Liver (tissue), 10 donors: ENCODE measurements at places on chromosomes 11 and 22.

GRCh38 chr22:17348464-17349103, 20.7 kb upstream of the CECR2 start:
- DNase-seq: no peak

GRCh38 chr11:120013325-120014250, 124.3 kb downstream of the TRIM29 start:
- peak; percentile 48 for DNase-seq

- peak; percentile 78 for DNase-seq
Measured at GRCh38 chr22:39514373-39514973, 5.9 kb upstream of the ATF4 start.

- no peak for DNase-seq
Measured at GRCh38 chr11:88231894-88232482, 56.7 kb upstream of the RAB38 start.

- DNase-seq: peak; percentile 45
Measured at GRCh38 chr11:3021125-3021524, 29.0 kb upstream of the NAP1L4 start.

- no peak for DNase-seq
Measured at GRCh38 chr11:62575156-62575555, 1.5 kb upstream of the EEF1G start.

GRCh38 chr11:76096552-76096951, 109.8 kb downstream of the WNT11 start:
- DNase-seq: no peak

DNA sequence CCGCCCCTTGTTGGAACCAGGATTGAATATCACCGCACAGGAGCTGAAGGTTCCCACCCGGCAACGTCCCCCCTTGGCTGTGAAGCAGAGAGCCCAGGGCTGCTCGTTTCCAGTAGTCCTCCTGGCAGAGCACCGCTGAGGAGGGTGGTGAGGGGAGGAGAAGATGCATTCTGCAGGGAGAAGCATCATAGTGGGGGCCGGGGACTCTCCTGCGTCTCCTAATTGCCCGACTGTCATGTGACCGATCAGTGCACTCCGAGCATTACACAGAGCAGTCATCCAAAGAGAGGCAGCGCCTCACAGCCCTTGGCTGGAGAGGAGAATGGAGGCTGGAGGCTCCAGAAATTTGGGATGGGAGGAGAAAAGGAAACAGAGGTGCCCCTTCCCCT, 85.0 kb upstream of the SEPTIN5 start:
- no peak for DNase-seq

DNA sequence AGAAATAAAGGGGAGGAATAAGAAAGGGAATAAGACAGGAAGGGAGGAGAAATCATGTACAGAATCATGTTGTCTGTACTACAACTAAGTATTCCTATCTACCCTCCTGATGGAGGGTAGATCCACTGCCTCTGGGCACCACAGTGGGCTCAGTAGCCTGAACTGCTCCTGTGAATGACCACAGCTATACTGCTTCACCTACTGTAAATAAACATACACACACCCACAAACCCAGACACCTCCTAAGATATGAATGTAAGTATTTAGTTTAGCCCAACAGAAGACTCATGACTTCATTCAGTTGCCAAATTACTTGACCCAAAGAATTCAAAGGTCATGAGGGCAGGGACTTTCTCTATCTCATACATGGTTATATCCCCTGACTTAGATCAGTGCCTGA, 177.3 kb upstream of the C11orf58 start:
- DNase-seq: no peak

DNA sequence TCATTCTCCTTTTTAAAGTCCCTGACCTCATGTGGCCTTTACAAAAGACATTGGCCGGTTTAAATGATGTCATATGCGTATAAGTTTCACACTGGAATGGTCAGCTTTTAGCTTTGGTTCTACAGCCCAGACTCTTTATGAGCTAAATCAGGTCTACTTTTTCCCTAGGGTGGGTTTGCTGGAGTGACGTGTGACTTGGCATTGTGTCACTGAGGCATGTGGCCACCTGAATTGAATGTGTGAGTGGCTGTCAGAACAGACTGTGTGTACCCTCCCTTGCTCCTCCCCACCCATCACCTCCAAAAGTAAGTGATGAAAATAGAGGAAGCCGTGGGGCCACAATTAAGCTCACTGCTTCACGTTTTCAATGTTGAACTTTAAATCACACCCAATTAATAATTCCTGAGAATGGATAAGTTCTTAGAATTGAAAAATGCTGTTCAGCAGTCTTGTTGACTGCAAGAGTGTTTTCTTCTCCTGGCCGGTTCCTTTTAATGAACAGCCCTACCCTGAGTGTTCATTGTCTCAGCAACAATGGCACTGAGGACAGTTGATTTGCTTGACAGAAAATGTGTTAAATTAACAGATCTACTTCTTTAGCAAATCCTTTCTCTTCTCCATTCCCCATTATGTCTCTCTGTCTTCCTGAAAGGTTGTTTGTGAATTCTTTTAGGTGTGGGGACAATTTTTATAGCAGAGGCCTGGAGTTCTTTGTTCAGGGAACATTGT, 11.3 kb downstream of the CECR2 start:
- DNase-seq: no peak

GRCh38 chr22:20912494-20912893, 4.7 kb upstream of the CRKL start:
- no peak for DNase-seq

DNA sequence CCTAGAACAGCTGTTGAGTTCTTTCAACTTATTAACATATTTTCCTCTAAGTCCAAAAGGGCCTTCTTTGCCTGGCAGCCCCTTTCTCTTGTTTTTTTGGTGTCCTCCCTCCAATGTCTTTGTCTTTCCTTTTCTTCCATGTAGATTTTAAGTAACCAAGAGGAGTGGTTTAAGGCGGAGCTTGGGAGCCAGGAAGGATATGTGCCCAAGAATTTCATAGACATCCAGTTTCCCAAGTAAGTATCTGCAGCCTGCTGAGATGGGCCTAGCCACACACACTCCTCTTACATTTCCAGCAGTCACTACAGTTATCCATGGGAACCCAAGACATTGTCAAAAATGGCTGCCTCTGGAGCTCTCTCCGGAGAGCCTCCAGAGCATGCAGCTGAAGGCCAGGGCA, 4.5 kb upstream of the TMA7B start:
- DNase-seq: no peak

- no peak for DNase-seq
Measured at GRCh38 chr11:59429924-59430516, 3.8 kb upstream of the OR5A2 start.

DNA sequence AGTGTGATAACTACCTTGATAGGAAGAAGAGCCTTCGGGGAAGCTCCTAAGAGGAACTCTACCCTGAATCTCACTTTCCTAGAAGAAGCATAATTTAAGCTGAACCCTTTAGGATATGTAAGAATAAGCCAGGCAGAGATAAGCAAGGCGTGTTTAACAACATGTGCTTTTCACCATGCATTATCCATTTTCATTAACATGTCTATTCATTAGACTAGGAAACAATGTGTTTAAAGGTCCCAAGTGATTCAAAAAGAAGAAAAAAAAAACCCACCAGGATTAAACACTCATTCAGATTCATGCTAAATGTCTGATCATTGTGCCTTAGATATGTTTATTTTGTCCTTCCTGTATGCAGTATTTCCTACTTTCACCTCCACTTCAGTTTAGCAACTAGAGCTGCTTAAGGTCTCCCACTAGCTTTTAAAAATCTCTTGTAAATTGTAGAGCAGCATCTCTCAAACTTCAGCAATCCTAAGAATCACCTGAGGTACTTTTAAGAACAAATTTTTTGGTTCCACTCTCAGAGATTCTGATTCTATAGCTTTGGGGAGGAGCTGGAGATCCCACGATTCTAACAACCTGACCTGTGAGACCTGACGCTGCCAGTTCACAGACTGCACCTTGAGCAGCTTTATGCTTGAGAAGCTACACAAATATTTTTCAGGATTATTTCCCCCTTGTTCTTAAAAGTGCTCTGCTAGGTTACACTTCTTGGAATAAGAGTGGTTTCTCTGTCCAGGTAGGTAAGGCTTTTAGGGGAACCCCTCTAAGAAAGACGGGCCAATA, 955.4 kb upstream of the CCDC90B start:
- DNase-seq: no peak

DNA sequence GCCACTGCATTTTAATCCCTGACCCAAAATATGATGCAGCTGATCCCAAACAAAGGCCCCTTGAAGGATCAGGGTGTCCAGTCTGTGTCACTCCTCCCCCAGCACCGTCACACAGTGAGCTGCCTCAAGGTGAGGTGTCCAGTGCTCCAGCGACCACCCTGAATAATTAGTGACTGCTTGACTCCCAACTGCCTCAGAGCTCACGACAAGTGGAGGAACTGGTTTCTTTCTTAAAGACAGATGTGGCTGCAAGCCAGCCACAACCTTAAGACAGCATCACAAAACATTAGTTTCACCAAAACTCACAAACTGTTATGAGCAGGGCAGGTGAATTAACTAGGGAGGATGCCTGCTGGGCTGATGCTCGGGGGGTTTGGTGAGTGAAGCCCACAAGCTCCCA, 74.6 kb downstream of the PIWIL3 start:
- DNase-seq: no peak

DNA sequence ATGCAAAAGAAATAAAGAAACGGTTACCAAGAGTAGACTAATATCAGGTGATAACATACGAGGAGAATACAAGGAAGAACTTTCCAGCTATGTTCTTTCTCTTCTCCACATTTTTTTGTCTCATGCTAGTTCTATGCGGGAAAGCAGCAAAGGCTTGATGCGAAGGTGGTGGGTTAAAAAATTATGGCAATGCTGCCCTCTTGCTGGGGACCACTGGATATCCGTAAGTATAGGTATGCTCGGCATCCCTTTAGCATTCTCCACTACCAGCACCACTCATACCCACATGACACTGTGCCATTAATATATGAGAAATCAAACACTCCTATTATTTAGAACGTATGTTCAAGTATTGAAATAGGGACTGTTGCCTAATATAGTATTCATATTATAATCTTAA, 776.4 kb downstream of the LRRC4C start:
- DNase-seq: no peak

GRCh38 chr22:25186140-25186539, 13.5 kb upstream of the CRYBB3 start:
- no peak for DNase-seq

DNA sequence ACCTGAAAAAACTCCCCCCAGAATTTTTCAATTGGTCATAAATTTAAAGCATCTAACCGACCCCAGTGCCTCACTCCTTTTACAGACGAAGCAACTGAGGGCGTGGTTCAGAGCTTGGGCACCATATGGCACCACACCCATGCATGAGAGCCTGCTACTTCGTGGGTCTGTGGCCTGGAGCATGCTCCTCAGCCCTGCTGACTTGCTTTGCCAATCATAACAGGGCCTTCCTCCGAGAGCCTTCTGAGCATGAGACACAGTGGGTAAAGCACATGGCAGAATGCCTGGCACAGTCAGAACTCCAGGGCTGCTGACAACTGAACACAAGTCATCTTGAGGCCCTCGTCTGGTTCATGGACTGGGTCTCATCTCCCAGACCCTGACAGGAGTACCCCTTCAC, 33.3 kb downstream of the HIRA start:
- DNase-seq: peak; percentile 71

- no peak for DNase-seq
Measured at GRCh38 chr11:119661226-119661625, 67.8 kb downstream of the NECTIN1 start.

GRCh38 chr11:64854157-64854533, 9.7 kb upstream of the CDC42BPG start:
- no peak for DNase-seq

GRCh38 chr11:128738942-128739341, 45.1 kb downstream of the FLI1 start:
- DNase-seq: no peak

DNA sequence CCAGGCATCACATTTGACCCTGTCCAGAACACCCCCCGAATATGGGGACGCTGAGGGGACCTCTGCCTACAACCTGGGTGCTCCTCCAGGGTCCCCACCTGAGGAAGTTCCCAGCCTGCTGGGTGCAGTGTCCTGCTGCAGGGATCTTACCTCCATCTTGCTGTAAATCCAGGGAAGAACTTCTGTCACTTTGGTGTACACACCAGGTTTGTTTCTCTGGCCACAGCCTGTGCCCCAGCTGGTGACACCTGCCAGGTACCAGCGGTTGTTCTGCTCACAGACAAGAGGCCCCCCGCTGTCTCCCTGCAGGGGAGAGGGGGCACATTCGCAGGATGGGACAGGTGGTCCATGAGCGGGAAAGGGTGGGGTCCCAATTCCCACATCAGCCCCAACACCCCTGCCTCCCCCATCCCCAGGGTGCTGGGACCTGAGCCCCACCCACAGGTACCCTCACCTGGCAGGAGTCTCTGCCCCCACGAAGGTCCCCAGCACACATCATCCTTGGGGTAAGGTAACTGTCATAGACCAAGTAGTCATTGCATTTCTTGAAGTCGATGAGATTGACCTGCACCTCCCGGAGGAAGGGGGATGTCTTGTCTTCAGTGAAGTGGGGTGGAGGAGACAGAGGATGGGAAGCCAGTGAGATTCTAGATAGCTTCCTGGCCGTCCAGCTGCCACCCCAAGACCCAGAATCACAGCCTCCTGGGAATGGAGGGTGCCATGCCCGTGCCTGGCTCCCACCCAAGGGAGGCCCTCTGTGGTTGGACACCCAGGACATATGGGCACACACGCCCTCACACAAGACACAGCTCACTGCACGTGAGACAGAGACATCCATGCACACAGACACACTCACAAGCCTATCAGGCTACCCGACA, 25.5 kb downstream of the TMPRSS13 start:
- DNase-seq: no peak

- no peak for DNase-seq
Measured at GRCh38 chr11:118155776-118156530, 3.3 kb upstream of the SCN4B start.

GRCh38 chr22:46373921-46374662, 38.6 kb downstream of the TRMU start:
- DNase-seq: no peak

GRCh38 chr11:2892967-2893528, 7.5 kb upstream of the CDKN1C start:
- DNase-seq: no peak

DNA sequence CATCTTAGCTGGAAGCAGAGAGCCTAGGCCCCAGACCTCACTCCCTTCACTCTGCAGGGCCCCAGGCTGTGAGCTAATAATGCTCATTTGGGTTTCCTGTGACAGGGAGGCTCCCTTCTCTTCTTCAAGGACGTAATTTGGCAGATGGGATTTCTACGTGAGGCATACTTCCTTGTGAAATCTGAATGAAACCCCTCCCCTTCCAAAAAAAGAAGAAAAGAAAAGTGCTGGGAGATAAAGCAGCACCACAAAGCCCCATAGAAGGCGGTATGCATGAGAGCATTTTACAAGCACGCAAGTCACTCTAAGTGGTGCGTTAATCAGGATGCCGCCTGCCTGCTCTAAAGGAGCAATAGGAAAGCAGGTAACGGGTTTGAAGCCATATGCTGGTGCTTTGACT, 5.7 kb downstream of the P2RX3 start:
- no peak for DNase-seq

- DNase-seq: no peak
Measured at GRCh38 chr11:72379384-72380131, 54.8 kb downstream of the CLPB start.

DNA sequence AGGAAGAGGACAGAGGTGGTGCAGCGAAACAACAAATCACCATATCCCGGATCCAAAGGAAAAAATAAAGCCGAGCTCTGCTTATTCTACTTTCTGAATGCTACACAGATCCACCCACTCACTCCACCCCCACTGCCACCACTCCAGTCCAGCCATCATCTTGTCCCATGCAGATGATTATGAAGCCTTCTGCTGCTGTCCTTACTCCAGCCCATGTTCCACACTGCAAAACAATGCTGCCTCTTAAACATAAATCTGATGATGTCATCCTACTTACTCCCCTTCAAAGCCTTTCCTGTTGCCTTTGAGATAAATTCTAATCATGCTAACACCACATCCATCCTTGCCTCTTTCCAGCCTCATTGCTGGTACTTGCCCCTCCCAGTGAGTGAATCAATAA, 6.5 kb upstream of the DRD2 start:
- DNase-seq: no peak
